ENCODE measurements at places on chromosomes 16 and 17.

GRCh38 chr17:77688369-77688768 is 270.1 kb upstream of the TNRC6C start:
- no peak for DNase-seq

GRCh38 chr16:72928090-72928981 is 119.6 kb downstream of the ZFHX3 start:
- no peak for DNase-seq

DNA sequence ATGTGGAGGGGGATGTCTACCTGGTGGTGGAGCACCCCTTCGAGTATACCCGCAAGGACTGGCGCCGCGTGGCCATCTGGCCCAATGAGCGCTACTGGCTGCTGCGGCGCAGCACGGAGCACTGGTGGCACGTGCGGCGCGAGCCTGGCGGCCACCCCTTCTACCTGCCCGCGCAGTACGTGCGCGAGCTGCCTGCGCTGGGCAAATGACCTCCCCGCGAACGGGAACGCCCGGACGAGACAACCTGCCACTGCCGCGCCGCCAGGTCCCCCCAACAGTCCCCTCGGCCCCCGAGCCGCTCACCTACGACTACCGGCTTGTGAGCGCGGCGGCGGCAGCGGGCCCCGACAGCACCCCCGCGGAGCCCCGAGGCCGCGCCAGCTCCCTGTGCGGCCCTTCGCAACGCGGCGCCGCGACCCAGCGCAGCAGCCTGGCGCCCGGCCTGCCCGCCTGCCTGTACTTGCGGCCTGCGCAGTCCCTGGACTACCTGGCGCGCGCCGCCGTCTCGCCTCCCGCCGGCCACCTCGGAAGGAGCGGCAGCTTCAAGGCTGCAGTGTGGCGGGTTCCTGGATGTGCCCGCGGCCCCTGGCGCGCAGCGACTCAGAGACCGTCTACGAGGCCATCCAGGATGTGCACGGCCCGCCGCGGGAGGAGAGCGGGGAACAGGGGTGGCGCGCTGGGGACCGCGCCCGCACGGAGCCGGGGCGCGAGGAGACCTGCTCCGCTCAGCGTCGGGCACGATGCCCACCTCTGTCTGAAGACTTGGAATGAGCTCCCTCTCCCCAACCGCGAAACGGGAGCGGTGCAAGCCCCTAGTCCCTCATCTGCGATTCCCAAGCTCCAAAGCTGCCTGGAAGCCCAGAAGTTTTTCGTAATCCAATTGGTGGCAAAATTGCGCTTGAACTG is 48.7 kb upstream of the AMZ2 start:
- no peak for DNase-seq

DNA sequence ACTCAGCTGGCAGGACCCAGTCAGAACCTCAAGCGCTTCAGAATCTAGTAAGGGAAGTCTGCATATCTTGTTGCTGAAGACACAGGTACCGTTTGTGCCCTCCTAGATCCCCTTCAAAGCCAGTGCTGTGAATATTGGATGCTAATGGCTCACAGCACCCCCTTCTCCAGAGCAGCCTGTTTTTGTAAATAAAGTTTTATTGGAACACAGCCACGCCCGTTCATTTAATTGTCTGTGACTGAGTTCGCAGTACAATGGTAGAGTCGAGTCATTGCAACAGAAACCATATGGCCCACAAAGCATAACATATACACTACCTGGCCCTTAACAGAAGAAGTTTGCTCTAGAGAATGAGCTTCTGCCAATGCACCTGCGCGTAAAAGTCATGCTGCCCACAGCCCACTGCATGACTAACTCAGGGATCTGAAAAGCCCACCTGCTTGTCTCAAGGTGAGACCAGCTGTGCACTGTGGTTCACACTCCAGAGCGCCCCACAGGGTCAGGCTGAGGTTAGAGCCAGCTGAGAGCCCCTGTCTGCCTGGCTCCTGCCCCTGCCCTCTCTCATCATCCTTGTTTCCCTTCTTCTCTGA is 48.8 kb downstream of the AIPL1 start:
- DNase-seq = no peak

- DNase-seq = no peak
Observed at GRCh38 chr17:19014628-19015215, 10.2 kb upstream of the FAM83G start.

DNA sequence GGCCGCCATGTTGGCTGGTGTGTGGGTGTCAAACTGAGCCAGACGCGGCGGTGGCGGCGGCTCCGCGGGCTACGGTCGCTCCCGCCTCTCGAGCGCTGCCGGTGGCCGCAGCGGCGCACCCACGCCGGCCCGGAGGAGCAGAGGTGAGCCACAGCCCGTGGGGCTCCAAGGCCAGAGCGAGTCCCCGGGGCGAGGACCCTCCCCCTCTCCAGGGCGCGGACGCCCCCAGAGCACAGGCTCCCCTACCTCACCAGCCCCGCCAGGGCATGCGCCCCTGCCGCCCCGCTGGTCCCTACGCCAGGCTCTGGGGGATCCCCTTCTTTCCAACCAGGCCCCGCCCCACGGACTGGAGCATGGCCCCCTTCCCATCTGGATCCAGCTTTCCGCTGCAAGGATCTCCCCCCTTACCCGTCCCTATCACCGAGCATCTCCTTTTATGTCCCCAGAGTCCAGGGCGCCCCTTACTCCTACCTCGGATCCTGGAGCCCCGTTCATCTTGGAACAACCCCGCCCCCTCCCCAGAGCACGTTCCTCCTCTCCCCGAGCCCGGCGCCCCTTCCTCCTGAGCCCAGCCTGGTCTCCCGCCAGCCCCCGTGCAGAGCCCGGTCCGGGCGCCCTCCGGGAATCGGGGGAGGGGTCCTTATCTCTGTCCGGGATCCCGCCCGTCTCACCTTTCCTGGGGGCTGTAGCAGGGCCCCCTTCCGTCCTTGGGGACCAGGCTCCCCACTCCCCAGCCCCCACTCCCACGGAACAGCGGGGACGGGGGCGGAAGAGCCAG is 412 bp downstream of the EPN2 start:
- no peak for DNase-seq

DNA sequence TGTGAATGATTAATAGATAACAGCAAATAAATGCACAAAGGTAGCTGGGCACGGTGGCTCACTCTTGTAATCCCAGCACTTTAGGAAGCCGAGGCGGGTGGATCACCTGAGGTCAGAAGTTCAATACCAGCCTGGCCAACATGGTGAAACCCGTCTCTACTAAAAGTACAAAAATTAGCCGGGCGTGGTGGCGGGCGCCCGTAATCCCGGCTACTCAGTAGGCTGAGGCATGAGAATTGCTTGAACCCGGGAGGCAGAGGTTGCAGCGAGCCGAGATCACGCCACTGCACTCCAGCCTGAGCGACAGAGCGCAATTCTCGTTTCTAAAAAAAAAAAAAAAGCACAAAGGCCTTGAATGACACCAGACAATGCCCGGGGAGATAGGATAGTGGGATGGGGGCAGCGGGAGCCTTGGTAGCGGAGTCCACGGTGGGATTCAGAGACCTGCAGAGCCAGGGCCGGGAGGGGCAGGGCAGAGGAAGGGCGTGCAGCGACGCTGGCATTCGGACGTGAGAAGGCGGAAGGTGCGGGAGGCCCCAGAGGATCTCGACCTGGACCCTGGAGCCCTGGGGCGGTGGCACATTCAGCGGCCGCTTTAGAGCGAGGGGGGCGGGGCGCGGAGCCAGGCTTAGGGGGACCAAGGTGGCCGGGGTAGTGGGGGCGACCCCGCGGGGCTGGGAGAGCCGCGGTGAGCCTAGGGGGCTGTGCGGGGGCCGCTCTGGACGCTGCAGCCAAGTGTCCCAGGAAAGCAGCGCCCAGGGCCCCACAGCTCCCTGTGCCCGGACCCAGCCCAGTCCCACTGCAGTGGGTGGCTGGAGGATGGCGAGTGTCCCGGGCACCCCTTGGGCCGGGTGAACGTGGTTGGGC is 999 bp upstream of the FLYWCH2 start:
- DNase-seq = peak; percentile 52

- DNase-seq = no peak
Observed at GRCh38 chr17:41737680-41738023, 3.2 kb upstream of the HAP1 start.

DNA sequence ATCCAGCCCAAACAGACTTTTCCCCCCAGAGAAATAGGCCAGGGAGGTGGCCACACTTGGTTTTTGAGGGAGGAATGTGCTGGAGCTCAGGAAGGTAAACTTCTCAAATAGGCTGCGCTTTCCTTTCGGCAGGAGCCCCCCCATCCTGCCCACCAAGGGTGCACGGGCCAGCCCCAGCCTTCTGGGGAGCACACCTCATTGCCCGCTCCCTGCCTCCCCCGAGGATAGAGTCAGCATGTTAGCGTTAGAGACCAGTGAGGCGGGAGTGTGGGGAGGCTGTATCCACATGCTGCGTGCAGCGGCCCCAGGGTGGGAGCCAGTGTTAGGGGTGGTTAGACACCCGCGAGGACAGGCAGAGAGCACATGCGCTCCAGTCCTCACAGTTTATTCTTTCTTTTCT is 42.3 kb downstream of the PIPOX start:
- no peak for DNase-seq

- peak; percentile 88 for DNase-seq
Observed at GRCh38 chr17:49218941-49219913, 8.7 kb downstream of the ABI3 start.

DNA sequence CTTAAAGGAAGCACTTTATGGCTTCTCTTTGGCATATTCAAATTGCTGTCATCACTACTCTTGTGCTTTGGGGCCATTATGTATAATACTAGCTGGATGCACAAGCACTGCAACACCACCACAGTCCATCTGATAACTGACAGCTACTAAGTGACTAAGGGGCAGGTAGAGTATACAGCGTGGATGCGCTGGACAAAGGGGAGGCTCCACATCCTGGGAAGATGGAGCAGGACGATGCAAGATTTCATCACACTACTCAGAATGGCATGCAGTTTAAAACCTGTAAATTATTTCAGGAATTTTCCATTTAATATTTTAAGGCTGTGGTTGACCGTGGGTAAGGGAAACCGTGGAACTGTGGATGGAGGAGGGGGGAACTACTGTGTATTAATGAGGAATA is 25.0 kb downstream of the MPRIP start:
- no peak for DNase-seq

DNA sequence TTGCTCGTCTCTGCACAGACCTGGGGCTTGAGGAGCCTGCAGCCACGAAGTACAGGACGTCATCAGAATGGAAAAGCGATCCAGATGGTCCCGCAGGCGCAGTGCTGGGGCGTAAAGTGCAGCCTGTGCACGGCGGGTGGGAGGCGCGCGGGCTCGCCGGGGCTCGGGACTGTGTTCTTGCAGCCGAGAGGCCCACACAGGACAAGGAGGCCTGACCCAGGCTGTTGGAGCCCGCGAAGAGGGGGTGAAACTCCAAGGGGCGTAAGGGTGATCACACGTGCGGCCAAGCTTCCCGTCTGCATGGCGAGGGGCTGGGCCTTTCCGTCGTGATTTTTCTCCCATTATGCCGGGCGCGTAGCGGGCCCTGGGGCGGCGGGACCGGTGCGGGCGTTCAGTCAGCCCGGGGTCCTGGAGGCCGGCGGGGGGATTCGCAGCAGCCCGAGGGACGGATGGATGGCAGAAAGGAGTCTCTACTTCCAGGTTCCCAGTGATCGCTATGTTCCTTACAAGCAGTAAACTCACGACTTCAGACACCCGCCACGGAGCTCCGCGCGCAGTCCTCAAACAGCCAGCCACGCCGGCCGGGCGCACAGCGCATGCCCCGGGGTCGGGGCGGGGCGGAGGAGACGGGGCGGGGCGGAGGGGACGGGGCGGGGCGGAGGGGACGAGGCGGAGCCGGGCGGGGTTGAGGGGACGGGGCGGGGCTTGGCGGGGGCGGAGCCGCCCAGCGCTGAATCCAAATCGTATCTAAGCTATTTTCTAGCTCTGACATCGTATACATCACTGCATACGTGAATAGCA is 141.0 kb upstream of the KCNJ18 start:
- DNase-seq = peak; percentile 7

DNA sequence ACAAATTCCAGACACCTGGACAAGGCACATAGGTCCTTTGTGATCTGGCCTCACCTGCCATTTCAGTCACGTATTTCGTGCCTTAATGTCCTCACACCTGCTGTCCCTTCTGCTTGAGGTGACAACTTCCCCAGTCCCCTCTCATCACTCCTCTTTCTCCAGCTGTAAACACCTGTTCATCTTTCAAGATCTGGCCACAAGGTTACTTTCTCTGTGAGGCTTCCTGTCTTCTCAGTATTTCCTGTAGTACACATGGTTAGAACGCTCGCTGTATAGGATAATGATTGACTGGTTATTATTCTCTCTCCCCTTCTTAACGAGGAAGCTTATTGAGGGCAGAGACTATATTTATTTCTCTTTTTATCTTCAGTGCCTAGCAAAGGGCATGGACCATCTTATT is 74.5 kb upstream of the PMFBP1 start:
- no peak for DNase-seq

- no peak for DNase-seq
Observed at GRCh38 chr16:64083428-64084129, 1038.3 kb downstream of the CDH11 start.

DNA sequence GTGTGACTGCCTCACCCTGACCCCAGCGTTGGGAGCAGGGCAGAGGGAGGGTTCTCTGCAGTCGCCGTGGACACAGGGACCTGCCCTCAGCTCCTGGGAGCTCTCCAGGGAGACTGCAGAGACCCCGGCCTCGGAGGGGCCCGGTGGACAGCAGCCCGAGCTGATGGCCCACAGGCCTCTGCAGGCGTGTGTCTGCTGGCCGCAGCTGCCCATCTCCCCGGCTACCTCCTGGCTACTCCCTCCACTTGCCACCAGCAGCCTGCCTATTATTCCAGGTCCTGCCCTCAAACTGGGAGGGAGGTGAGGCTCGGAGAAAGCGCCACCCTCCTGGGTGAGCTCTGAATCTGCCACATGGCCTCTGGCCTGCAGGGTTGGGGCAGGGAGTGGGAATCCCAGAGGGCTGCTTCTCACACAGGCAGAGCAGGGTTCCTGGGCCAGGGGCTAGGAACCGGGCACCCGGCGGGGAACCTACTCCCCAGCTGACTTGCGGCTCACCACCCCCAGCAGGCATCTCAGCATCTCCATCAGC is 7.2 kb downstream of the SLC16A5 start:
- DNase-seq = no peak
